ENCODE measurements at places on chromosomes 3 and 15.
A peak's percentile ranks its signal among the peaks of the same experiment; 100 is the strongest.

DNA sequence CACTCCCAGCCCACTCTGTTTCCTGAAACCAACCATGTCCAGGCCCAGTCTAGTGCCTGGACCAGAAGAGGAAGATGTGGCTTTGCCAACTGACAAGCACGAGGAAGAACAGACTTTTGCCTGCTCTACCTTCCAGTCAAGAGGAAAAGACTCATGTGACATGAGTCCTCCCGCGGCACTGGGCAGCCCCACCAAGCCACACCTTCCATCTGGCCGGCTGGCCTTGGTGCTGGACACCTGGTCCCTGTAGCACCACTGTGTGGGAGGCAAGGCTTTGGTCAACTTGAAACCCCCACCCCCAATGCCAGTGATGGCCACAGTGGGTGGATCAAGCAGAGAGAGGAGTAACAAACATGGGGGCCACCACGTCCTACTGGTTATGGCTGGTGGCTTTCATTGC is 12.5 kb downstream of the CHDH start:
- no peak for DNase-seq

DNA sequence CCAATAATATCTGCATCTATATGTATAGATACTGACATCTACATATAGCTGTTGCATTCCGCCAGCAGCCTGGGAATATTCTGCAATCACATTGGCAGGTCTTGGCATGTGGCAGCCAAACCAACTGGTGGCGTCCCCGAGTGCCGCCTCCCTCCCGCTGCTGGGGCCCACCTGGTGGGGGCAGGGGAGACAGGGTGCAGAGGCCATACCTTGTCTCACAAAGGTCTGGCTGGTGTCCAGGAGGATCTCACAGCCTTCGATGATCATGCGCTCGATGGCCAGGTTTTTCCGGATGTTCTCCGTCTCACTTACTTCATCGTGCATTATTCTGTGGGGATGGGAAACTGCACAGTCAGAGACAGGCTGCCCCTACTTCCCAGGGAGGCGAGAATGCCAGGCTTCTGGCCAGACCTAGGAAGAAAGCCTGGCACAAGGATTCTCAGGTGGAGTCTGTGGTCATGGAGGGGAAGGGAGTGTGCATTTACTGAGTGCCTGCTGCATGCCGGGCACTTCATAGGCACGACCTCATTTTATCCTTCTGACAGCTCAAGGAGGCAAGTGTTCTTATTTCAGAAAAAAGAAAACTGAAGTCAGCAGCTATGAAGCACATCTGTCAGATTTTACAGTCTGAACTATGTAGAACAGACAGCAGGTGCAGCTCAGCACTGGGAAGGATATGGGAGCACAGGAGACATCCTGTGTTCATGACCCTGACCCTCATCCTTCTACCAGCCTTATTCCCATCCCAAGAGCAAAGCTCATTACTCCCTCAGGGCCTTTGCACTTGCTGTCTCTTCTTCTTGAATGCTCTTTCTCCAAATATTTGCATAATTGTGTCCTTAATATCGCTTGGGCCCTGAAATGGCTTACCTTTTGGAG is 62.8 kb downstream of the RASGRF1 start:
- DNase-seq = no peak

GRCh38 chr3:137987723-137988122 is 22.2 kb upstream of the CLDN18 start:
- DNase-seq = no peak

- no peak for DNase-seq
Measured at GRCh38 chr3:170528726-170529125, 57.1 kb downstream of the SLC7A14 start.

GRCh38 chr15:89533861-89534544 is 37.6 kb upstream of the RHCG start:
- no peak for DNase-seq

DNA sequence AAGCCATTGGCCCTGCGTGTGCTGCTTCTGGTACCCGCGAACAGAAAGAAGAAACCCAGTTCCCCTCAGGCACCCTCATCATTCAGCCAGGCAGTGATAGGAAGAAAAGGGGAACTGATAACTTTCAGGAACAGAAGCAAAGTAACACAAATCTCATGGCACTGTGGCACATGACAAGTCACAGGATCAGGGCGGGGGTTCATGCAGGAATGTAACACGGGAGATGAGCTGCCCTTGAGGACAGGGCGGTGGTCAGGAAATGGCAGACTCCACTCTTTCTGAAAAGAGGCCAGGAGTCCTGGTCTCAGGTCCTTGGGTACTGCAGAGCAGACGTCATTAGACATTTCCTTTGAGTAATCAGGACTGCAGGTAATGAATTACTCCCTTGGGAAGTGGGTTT is 95.5 kb downstream of the CCNL1 start:
- DNase-seq = peak; percentile 38

GRCh38 chr3:43732747-43733425 is 42.1 kb downstream of the ABHD5 start:
- DNase-seq = no peak

DNA sequence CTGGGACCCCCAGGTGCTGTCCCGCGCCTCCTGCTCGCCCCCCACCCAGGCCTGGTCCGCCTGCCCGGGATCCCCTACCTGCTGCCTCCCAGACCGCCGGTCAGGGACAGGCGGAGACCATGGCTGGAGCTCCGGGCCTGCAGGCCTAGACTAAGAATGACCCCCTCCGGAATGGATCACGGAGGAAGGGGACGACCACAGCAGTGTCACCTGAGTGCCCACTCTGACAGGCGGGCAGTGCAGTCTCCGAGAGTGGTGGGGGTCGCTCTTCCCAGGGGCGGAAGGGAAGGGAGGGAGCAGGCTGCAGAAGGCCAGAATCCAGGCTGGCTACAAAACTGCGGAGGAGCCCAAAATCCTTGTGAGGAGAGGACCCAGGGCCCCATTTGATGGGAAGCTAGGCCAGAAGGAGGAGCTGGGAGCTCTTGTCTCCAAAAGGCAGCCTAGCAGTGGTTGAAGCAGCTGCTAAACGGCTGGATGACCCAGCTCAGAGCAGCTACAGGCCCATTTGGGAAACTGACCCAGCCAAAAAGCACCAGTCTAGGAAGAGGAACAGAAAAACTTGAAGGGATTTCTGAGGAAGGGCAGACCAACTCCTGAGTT is 908 bp upstream of the RAB43 start:
- DNase-seq = no peak

- DNase-seq = no peak
Measured at GRCh38 chr15:81264072-81264857, 59.7 kb downstream of the STARD5 start.

GRCh38 chr3:151909681-151910405 is 36.4 kb downstream of the SUCNR1 start:
- no peak for DNase-seq

- DNase-seq = no peak
Measured at GRCh38 chr3:104106276-104106675, 1260.4 kb upstream of the ALCAM start.

DNA sequence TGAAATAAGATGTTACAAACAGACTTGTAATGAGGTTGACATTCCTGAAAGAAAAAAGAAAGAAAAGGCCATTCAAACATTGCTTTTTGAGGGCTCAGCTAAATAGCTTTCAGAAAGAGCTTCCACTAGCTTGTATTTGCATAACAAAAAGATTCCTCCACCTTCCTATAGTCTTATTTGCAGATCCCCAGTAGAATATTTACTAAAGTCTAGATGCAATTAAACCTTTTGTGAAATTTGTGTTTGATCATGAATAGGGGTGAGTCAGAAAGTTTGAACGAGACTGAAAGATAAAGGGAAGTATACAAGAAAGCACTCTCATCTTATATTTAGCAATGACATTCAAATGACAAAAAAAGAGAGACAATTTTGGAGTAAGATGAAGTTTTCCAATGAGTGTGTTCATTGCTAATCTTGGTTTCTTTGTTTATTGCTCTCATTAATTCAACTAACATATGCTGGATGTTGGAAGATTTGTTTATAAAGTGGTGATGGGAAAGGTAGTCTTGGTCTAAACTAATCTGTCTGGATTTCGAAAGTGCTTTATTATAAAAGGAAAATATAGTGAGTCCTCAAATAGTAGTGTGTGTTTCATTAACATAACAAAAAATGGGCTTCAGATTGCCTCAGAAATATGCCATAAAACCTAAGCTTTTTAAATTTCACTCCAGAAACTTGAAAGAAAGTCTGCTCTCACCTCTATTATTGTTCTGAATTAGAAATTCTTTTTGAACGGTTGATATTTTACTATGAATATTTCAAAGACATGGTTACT is 9.1 kb upstream of the CADPS start:
- no peak for DNase-seq

GRCh38 chr3:73604451-73604850 is 20.3 kb downstream of the PDZRN3 start:
- DNase-seq = no peak

- DNase-seq = no peak
Measured at GRCh38 chr15:71281256-71281655, 166.0 kb downstream of the THSD4 start.

GRCh38 chr3:171860830-171861535 is 17.8 kb downstream of the TMEM212 start:
- DNase-seq = no peak

DNA sequence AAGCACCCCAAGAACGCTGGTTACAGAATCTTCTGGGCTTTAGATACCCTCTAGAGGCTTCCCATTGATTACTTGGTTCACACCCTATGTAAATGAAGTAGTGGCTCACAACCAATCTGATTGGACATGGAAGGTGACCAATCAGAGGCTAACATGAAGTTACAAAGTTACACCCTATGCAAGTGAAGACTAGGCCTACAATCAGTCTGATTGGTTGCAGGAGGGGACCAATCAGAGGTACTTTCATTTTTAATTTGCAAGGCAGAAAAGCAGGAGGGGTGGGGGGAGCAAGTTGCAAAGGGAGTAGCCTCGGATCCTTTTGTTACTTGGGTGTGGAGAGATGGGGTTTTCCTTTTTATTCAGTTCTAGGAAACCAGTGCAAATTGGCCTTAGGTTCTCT is 11.1 kb upstream of the RTP2 start:
- peak; percentile 77 for DNase-seq

DNA sequence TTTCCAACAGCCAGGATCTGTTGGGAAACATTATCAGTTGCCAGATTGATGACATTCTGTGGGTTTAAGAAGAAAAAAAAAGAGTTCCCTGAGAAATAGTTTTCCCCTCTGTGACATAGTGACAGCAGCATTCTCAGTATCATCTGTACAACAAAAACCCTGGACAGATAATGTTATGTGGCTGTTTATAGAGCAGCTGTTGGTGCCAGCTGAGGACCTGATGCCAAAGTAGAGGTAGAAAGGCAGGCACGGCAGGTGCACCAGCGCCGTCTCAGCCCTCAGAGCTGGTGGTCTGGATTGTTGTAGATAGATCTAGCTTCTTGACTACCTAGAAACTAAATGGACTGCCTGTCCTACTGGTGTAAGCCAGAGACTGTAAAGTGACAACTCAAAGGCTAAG is 56.2 kb upstream of the FILIP1L start:
- DNase-seq = no peak

Measured in MM.1S (cell line).